ENCODE measurements at places on chromosomes 5 and 9.

- peak; percentile 23 for DNase-seq
Measured at GRCh38 chr9:89218040-89218928, 39.7 kb upstream of the SHC3 start.

- DNase-seq = no peak
Measured at GRCh38 chr9:106752581-106752980, 110.4 kb upstream of the ZNF462 start.

GRCh38 chr5:155308289-155308688, 294.7 kb downstream of the KIF4B start:
- DNase-seq = no peak

DNA sequence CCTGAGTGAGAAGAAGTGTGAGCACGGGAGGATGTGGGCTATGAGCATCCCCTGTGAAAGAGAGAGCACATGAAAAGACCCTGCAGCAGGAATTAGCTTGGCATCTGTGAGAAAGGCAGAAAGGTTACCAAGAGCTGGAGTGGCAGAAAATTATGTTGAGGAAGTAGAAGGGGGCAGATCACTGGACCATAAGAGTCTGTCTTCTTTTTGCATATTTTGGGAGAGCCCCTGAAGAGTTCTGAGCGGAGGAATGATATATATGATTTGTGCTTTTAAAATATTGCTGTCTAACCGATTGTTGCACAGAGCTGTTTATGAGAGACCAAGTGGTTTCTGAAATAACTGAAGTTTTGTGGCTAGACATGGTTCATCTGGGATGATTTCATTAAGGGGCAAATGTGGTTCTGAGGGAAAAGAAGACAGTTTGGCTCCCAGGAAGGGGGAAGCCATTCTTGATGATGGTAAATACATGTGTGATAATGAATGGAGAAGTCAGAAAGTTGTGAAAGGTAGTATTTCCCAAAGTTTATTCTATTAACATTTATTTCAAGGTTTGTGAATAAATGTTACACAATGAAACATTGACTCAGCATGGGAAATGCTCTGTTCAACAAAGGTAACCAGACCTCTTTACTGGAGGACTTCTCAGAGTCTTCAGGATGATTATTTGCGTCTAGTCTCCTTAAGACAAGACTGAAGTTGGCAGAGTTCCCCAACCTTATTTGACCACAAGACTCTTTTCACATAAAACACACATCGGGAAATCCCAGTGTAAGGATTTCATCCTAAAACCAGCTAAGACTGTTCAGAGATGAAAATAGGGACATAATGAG, 31.5 kb upstream of the ADRB2 start:
- DNase-seq = peak; percentile 86

DNA sequence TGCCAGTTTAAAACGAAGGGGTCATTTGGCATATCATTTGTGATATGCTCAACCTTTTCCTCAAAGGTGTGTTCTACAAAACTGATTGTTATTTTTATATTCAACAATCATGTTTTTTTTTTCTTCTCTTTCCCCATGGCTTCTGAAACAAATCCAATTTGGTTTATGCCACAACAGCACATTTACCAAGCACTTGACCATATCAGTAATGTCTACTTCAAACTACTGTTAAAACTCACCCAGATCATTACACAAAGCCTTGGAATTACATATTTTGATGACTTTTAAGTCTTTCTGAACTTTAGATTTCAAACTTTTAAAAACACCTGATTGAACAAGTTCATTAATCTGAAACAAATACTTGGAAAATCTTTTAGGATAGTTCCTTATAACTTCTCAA, 29.2 kb downstream of the PWWP2A start:
- DNase-seq = no peak

DNA sequence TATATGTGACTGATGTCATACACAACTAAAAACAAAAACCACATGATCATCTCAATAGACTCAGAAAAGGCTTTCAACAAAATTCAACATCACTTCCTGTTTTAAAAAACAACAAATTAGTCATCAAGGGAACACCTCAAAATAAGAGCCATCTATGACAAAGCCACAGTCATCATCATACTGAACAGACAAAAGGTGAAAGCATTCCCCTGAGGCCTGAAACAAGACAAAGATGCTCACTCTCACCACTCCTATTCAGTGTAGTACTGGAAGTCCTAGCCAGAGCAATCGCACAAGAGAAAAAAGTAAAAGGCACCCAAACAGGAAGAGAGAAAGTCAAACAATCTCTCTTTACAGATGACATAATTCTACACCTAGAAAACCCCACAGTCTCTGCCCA, 893.5 kb upstream of the EDIL3 start:
- peak; percentile 39 for DNase-seq

GRCh38 chr9:133893191-133893994, 98.7 kb downstream of the VAV2 start:
- DNase-seq = no peak

DNA sequence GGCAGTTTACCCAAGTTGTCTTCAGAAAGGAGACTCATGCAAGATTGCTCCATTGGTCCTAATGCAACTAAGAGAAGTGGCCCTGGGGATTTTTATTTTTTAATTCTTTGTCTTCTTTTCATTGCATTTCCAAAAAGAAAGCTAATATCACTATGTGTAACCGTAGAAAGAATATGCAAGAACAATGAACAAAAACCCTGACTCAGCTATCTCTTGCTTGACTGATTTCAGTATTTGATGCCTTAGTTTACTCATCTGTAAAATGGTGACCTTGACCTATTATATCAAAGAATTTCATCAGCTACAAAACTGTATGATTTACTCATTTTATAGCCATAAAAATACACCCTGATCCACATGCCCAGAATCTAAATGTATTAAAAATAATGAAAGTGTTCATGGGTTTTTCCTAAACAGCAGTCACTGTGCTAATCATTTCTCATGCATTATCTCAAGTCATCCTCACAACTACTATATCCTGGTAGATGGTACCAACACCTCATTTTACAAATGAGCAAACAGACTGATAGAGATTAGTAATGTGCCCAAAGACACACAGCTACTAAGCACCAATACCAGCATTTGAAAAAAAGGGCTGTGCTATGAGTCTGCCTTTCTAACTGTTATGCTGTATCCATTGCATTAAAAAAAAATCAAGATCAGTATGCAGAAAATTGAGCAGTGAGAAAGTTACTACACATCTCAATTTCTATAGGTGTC, 185.7 kb downstream of the MLLT3 start:
- no peak for DNase-seq

DNA sequence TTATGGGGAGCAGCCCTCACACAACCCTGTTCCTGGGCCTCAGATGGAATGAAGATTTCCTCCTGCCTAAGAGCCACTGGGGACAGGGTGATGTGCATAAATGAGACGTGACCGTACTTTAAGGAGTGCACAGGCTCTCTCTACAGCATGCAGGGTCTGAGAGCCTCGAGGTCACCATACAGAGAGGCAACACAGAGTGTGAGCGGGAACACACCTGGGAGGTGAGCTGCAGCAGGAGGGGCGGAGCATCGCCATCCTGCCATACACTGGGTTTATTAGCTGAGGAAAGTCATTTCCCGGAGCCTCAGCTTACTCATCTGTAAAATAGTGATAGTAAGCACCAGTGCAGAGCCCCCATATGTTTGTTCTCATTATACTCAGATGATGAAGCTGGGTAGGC, 182.5 kb upstream of the RAD23B start:
- no peak for DNase-seq

DNA sequence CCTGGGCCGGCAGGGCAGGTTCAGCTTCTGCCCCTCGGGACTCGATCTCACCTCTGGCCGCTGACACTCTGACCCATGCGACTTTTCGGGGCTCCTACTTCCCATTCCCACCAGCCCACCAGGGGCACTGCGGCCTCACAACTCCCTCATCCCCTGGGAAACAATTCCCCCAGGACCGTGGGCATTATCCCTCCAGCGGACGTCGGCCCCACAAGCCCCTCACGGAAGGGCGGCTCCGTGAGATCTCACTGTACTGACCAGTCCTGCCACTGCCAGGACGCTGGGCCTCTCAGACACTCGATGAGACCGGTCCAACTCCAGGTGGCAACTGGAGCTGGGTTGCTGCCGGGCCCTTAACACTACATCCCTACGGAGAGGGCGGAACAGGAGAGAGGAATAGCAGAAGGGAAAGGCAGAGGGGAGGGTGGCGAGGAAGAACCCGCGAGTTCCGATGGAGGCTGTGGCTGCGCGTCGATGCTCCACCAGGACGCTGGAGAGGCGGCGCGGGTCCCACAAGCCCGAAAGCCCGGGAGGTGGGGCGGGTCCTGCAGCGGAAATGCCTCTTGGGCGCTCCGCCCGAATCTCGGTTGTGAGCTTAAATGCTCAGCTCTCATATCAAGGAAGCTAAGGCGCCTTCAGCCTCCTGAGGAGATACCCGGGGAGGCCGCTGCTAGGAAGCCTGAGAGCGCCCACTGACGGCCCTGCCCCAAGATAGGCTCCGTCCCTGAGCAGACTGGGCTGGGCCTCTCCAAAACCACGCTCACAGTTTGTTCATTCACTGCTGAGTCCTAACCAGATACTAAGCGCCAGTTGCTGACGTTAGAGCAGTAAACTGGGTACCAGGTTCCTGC, 36.3 kb downstream of the VCP start:
- peak; percentile 66 for DNase-seq

- DNase-seq = no peak
Measured at GRCh38 chr5:24547132-24547531, 97.6 kb downstream of the CDH10 start.

- no peak for DNase-seq
Measured at GRCh38 chr5:32419791-32420190, 24.7 kb downstream of the ZFR start.

DNA sequence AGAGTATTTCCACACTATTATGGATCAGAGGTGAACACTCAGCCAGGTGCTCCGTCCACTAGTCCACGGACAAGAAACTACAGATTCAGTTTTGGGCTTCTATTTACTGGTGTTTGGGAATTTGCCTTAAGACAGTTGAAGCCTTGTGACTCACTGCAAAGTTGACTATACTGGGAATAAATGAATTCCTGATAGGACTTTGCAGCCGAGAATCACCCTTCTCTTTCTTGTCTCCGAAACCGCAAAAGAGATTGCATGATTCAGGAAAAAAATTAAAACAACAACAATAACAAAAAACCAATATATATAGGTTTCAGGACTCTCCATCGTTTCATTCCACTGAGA, 716 bp downstream of the TMEM171 start:
- DNase-seq = no peak

DNA sequence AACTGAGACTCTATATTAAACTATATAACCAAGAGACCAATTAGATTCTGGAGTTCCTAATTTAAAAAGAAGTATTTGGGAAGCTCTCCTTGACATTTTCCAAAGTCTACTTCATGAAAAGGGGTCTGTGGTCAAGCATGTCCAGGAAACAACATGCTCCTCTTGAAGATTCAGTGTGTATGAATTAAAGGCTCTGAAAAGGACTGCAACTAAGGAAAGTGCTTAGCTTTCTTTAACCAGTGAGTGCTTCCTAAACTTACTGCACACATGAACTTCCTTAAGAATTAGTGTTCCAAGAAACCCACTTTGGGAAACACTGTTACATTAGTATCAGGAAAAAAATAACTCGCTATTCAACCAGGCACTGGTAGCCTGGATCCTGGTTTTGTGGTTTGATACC, 167.6 kb downstream of the MED27 start:
- DNase-seq = no peak

DNA sequence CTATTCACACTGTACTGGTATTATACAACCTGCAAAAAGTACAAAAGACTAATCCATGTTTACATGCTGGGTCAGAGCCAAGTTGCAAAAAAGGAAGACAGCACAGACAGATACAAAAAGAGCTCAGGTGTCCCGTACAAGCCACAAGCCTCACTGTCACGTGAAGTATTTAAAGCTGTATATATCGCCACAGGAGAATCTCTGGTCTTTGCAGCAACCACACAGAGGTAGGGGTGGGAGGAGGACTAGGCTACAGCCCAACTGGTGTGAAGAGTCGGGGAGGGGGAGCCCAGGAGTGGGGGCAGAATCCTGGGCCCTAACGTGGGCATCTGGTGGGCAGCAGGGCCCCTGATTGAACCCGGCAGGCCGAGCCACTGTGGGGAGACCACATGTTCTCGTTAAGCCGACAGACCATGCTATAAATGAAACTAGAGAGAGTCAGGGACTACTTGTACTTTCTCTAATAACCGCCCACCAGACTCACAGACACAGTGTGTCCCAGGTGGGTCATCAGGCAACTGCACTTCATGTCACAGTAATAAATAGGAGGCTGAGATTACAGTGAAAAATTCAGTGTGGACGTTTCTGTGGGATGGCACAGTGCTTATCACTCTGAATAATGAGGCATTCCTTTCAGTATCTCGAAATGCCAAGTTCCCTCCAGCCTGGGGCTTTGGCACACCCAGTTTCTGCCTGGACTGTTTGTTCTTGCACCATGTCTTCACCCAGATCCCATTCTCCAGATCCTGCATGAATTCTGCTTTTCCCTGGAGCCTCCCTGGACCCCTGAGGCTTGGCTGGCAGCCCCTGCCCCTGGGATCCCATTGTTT, 79.3 kb upstream of the SH3PXD2B start:
- DNase-seq = no peak

- DNase-seq = peak; percentile 93
Measured at GRCh38 chr9:3906437-3907213, 380.8 kb upstream of the RFX3 start.

- DNase-seq = no peak
Measured at GRCh38 chr5:1707467-1707866, 92.2 kb downstream of the MRPL36 start.

DNA sequence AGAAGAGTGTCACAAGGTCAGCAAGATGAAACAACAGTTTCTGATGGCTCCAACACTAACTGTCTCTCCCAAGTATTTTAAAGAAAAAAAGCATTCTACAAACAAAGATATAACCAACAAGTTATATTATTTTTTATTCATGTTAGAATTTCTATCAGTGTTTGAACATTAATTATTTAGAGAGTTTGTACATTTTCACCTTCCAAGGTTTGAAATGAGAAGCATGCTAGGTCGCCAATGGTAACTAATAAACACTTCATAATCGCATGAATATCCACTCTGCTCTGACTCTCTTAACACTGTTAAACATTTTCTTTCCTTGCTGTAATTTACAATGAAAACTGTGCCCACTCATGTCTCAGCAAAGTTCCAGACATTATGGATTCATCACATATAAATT, 73.5 kb downstream of the PTCH1 start:
- DNase-seq = no peak
